ENCODE measurements at places on chromosomes 6 and 20.

GRCh38 chr6:136341967-136342366 lies 52.3 kb upstream of the BCLAF1 start:
- DNase-seq: no peak

GRCh38 chr6:107419733-107420132 lies 39.6 kb downstream of the PDSS2 start:
- DNase-seq: no peak

DNA sequence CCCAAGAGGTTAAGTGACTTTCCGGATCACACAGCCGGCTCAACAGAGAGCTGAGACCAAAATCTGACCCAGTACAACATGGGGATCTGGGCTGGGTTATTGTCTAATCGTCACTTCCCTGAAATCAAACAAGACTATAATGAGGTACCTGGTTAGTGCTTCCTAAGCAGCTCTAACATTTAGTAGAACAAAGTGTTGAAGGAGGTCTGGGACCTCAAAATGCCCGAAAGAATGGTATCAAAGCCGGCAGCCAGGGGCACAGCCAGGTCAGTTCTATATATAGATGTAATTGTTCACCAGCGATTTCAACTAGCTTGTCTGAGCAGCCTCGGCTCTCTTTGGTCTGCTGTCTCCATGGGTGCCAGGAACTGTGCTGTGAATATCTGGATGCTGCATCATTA lies 245.5 kb upstream of the ECI2 start:
- no peak for DNase-seq

DNA sequence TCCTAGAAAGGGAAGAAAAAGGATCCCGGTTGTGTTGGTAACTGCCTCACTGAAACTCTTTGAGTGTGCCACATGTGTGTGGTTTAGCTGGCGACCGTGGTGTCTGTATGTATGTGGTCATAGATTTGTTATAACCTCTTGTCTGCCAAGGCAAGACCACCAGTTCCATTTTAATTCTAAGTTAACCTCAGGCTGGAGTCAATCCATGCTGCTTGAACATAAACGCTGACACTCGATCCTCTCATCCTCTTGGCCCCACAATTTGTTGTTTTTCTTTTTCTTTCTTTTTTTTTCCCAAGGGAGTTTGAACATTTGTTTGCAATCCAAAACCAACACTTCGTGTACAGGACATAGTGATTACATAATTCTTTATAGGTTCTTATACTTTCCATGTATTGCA lies 318.9 kb upstream of the JAG1 start:
- DNase-seq: no peak

- no peak for DNase-seq
Measured at GRCh38 chr6:129320892-129321291, 389.1 kb downstream of the ARHGAP18 start.

GRCh38 chr6:139395891-139396301 lies 21.4 kb upstream of the CITED2 start:
- DNase-seq: no peak

DNA sequence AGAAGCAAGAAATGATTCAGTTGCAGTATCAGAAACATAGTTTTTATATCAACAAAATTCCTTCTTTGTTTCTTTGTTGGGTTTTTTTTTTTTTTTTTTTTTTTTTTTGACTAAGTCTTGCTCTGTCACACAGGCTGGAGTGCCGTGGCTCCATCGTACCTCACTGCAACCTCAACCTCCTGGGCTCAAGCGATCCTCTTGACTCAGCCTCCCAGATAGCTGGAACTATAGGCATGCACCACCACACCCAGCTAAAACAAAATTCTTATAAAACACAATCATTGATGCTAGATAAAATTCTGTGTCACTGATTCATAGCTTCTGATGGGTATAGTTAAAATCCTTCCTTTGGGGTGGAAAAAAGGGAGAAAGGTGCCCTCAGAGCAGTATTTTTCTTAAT lies 110.3 kb upstream of the TNFAIP3 start:
- DNase-seq: no peak
